ENCODE measurements at places on chromosomes 5 and 9. TPM values are rescaled to one million over a fixed set of nuclear protein-coding genes. Genes with fewer than 3 reads are reported as not detected.

GRCh38 chr9:75121914-75122558, 33.7 kb downstream of the OSTF1 start:
- no peak overlapping the region for H3K27ac ChIP-seq
- H3K27me3 ChIP-seq = no peaks in the 10 kb centered on the region
- no peaks in the 10 kb centered on the region for H3K36me3 ChIP-seq
- no peaks in the 10 kb centered on the region for H3K4me1 ChIP-seq
- no peak overlapping the region for H3K4me3 ChIP-seq

DNA sequence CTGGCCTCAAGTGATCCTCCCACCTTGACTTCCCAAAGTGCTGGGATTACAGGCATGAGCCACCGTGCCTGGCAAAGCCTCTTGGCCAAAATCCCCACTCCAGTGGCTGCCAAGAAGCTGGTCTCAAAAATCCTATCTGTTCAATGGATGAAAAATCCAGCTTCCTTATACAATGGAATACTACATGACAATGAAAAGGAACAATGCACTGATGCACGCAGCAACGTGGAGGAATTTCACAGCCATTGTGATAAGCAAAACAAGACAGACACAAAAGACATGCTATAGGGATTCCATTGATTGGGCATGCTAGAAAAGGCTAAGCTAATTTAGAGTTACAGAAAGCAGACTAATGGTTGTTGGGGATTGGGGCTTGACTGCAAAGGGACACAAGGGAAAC, 13.1 kb upstream of the SFXN1 start:
- H3K4me3 ChIP-seq = no peak overlapping the region
- H3K27ac ChIP-seq = no peak overlapping the region
- no peaks in the 10 kb centered on the region for H3K4me1 ChIP-seq
- no peaks in the 10 kb centered on the region for H3K27me3 ChIP-seq

- no peaks in the 10 kb centered on the region for H3K27me3 ChIP-seq
- no peaks in the 10 kb centered on the region for H3K36me3 ChIP-seq
- H3K27ac ChIP-seq = no peak overlapping the region
- DNase-seq = no peak
- peaks cover 8% of the 10 kb centered on the region for H3K4me1 ChIP-seq
These were observed 326.5 kb downstream of the NTRK2 start for GRCh38 chr9:84996029-84996428.

MTX3 gene
- total RNA-seq = 64.0 TPM

HEMGN gene
- not detected for total RNA-seq

GOLGA2 gene
- total RNA-seq = 25.2 TPM

PCDHGB2 gene
- total RNA-seq = 2.1 TPM

TLX3 gene
- not detected for total RNA-seq

PTPRD gene
- 118 TPM for total RNA-seq
